NAMALWA (cell line): ENCODE measurements at places on chromosomes 12 and 14.

DNA sequence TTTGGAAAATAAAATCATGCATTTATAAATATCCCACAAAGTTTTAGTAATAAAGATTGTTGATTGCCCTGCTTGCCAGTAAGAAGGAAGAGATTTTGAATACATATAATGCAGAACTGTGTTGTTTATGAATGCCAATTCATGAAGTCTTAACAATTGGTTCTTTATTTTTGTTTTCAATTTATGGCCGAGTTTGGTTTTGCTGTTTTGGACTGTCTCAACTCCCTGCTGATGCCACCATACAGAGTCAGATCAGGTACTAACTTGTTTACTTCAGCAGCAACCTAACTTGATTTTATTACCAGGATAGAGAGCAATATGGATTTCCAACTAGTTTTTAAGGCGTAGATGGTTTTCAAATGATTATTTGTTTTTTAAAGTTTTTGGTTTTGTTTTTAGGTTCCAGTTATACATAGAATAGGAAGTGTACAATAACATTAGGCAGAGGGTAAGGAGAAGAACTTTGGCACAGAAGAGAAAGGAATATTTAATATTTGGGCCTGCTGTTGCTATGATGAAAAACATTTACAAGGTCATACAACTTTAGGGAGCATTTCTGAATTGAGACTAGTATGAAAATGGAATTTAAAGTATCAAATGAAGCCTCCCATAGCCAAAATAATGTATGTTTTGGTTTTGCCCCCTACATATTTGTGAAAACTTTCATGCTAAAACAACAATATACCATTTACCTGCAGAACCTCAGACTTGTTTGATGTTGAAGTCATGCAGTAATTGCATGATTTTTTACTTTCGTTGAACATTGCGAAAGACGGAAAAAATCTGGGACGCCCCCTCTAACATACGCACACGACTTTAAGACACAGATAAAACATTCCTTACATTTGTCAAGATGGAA is 904 bp upstream of the FAM177A1 start:
- peak; percentile 6 for DNase-seq

GRCh38 chr14:31320216-31320615 is 100.1 kb downstream of the HEATR5A start:
- no peak for DNase-seq

DNA sequence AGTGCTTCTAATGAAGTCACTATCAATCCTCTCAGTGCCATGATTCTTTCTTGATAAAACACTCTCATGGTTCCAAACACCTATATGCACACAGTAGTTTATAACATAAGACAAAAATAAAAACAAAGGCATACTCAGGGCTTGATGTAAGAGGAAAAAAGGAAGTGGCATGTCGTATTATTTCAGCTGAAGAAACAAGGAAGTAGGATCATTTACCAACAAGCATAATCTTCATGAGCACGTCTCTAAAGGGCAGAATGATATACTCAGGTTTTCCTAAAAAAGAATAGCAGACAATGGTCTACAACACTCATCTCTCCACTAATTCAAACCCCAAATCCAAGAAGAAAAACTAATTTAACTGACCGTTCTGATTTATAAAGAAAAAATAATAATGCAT is 33.9 kb downstream of the NUMB start:
- peak; percentile 43 for DNase-seq

DNA sequence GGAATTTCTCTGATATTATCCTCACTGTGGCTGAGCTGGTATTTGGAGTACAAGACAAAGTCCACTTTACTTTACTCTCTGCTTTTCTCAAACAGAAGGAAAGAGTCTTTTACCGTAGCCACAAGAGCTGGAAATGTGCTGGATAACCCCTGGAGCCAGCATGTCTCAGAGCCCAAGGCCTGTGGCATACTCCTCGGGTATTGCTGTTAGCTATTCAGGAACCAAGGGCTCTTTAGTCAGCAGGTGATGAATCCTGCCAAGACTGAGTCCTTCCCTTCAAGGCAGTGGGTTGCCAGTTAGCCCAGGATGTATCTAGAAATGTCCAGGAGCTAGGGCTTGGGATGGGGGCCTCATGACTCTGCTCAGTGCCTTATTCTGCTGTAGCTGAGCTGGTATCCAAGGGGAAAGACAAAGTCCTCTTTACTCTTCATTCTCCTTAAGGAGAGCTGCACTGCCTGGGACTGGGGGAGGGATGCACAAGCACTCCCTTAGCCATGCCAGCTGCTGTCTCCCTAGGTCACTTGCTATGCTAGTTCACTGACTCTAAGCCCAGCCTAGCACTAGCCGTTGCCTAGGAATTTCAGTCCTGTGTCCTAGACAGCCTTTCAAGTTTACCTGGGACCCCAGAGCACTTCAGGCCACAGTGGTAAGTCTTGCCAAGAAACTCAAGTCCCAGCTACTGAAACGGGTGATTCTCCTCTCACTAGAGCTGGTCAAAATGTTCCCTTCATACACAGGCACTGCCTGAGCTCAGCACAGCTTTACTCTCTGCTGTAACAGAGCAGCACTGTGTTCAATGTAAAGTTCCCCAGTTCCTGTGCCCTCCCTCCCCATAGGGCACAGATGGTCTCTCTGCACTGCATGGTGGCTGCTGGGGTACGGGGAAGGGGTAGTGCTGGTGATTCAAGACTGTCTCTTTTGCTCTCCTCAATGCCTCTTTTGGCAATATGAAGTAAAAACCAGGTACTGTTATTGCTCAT is 136.4 kb downstream of the SLC35F4 start:
- no peak for DNase-seq

- DNase-seq = no peak
Measured at GRCh38 chr12:53676656-53677015, 753 bp upstream of the ATP5MC2 start.

GRCh38 chr12:25469861-25470260 is 83.2 kb downstream of the LMNTD1 start:
- DNase-seq = no peak

- no peak for DNase-seq
Measured at GRCh38 chr14:25110106-25110505, 60.2 kb upstream of the STXBP6 start.

- DNase-seq = no peak
Measured at GRCh38 chr12:117192057-117192456, 1.8 kb upstream of the FBXO21 start.

- no peak for DNase-seq
Measured at GRCh38 chr14:100649173-100649519, 61.9 kb upstream of the BEGAIN start.

DNA sequence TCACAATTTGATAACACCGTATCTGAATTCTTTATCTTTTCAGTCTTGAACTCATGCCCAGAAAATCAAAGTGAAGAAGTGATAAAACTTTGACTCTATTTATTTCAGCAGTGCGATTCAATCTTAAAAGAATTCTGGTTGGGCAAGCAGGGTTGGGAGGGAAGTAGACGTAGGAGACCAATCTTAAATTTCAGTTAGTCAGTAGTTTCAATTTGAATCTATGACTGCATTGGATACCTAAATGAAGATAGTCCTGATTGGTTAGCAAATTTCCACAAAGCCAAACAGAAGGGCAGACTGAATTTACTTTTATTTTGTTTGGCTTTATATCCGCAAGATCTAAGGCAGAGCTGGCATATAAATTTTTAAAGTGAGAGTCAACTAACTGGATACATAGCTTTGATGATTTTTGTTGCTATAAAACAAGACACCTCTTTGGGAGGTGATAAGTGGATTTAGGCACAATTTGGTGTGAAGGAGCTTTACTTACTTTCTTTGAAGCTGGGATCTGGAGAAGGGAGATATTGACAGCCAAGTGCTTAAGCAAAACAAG is 2.6 kb downstream of the ACSS3 start:
- DNase-seq = no peak

DNA sequence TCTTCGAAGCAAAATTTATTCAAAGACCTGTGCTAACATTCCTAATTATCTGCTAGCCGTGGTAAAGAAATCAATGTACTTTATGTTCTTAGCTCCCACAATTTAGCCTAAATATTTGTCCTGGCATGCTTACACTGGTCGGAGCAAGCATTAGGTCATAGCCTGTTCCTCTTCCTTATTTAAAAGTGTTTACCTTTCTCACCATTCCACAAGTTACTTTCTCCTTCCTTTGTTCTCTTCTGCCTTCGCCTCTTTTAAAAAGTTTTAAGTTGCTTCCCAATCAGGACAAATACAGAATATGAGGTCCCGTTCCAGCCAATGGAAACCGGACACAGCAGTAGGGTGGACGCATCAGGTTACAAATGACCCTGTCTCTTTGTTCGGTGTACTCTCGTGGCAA is 11.6 kb downstream of the CDK2AP1 start:
- no peak for DNase-seq

- DNase-seq = no peak
Measured at GRCh38 chr12:52528641-52529143, 8.5 kb upstream of the KRT5 start.

GRCh38 chr12:21416511-21417121 is 20.8 kb upstream of the PYROXD1 start:
- no peak for DNase-seq

- DNase-seq = no peak
Measured at GRCh38 chr14:32049361-32050088, 27.6 kb upstream of the ARHGAP5 start.

DNA sequence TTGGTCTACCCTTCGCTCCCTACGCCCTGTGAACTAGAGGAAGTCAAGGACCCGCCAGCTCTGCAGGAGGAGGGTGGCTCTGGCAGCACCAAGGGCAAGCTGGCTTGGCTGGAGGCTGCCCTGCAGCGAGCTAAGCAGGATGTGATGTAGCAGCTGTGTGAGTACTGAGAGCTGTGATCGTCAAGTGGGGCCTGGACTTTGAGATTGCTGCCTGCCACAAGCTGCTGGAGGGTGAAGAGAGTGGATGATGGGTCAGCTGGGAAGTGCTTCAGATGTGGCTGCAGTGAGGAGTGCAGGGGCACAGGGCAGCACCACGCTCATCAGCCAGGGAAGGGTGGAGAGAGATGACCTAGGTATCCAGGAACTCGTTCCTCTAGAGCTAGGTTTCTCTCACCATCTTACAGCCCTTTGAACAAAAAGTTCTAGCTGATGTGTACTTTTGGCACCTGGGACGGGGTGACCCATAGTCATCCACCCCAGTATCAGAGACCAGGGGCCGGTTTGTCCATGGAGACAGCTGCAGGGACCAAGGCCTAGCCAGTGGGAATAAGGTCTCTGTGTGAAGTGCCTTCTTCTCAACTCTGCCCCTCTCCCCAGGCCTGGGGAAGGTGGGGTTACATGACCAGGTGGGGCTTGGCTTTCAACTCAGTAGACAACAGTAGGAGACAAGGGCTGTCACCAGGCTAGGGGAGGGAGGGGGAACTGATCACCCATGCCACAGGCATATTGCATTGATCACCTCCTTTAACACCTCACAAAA is 3.2 kb downstream of the KRT86 start:
- no peak for DNase-seq

GRCh38 chr14:25250516-25250915 is 200.6 kb upstream of the STXBP6 start:
- DNase-seq = no peak

DNA sequence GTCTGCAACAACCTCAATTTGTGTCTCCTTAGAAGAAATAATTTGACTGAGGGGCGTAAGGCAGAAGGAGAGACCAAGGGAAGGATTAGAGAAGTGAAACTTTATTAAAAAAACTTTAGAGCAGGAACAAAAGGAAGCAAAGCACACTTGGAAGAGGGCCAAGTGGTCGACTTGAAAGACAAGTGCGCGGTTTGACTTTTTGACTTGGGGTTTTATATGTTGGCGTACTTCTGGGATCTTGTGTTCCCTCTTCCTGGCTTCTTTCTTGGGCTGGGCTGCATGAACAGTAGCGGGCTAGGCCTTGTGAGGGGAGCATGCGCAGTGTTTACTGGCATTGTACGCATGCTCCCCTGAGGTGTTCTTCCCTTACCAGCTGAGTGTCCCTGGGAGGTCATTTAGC is 369.3 kb upstream of the DCN start:
- peak; percentile 18 for DNase-seq

- no peak for DNase-seq
Measured at GRCh38 chr14:103517721-103518421, 4.8 kb downstream of the CKB start.

GRCh38 chr14:48936362-48936761 is 649.8 kb downstream of the RPS29 start:
- DNase-seq = no peak

- no peak for DNase-seq
Measured at GRCh38 chr12:4483885-4484823, 38.5 kb upstream of the FGF6 start.

GRCh38 chr12:18837025-18837424 is 99.1 kb downstream of the CAPZA3 start:
- no peak for DNase-seq

DNA sequence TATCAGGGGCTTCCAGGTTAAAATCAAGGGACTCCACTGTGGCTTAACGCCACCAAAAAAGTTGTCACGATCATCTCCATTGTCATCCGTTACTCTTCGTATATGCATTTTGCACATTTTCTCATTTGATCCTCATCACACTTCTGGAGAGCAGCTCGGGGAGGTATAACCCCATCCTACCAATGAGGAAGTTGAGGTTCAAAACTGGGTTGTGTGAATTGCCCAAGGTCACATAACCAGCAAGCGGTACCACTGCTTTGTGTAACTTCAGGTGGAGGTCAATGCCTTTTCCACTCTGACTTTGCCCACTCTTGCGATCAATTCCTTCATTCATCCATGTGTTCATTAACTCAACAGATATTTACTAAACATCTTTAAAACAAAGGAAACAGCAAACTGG is 71.1 kb upstream of the CCND2 start:
- no peak for DNase-seq

DNA sequence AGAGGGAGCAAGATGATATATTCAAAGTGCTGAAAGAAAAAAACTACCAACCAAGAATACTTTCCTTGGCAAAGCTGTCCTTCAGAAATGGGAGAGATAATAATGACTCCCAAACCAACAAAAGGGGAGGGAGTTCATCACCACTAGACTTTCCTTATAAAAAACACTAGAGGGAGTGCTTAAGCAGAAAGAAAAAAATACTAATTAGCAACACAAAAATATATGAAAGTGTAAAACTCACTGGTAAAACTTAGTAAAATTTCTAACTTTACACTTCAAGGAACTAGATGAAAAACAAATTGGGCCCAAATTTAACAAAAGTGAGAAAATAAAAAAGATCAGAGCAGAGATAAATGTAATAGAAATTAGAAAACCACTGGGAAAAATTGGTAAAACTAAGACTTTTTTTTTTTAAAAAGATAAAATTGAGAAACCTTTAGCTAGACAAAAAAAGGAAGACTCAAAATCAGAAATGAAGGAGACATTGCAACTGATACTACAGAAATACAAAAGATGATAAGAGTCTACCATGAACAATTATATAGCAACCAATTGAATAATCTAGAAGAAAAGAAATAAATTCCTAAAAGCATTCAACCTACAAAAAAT is 60.4 kb upstream of the FAR2 start:
- DNase-seq = peak; percentile 26
